NCI-H1694 treated with DMSO at 0.1 percent for 48 hours (cell line): ENCODE measurements at places on chromosomes 1 and 21.

DNA sequence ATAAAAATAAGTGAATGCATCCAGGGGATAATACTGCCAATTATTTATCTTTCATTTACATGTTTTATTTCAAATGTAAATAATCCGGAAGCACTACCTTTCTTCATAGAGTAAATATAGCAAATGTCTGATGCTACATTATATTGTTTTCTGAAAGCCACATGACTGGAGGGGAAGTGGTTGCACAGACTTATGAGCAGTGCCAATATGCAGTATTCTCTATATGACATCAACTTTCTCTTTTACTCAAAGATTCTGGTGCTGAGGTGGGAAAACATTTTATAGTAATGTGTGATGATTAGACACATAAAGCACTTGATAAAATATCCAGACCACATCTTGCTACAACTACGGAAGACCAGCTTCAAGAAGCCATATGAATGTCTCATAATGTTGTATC is 314.7 kb downstream of the NEGR1 start:
- DNase-seq = no peak

DNA sequence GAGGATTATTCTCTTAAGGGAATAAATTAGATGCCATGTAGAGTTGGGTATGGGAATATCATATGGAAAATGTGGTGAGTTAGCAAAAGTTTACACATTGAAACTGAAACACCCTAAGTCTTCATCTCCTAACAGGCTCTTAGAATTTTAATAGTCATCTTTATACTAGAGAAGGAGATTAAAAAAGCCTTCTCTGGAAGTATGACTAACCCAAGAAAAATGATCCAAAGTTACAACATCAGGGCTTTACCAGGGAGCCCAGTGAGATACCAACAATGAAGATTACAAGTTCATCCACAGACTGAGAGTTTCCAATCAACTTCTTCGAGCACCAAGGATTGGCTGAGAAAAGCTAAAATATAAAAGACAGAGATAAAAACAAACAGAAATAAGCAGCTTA is 70.0 kb upstream of the KIAA0040 start:
- no peak for DNase-seq

GRCh38 chr1:91325456-91325855 is 79.2 kb downstream of the HFM1 start:
- DNase-seq = no peak

GRCh38 chr1:7265771-7266371 is 480.6 kb downstream of the CAMTA1 start:
- DNase-seq = no peak

- no peak for DNase-seq
Measured at GRCh38 chr1:68113966-68114365, 63.5 kb upstream of the DIRAS3 start.

GRCh38 chr1:177848577-177848976 is 121.3 kb downstream of the SEC16B start:
- DNase-seq = no peak

DNA sequence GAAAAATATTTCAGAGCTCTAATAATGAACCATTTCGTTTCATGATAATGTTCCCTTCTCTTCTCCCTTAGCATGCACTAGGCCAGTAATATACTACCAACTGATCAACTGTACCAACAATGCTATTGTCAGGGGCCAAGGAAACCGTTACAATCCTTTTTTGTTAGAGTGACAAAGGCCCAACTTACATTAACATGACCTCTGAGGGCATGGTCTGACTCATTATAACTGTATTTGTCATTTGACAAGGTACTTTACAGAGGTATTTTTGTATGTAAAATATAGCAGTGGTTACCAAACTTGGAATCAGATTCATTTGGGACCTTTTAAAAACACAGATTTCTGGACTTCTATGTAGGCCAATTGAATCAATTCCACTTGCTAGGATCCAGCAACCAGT is 102.6 kb upstream of the RRP15 start:
- no peak for DNase-seq

DNA sequence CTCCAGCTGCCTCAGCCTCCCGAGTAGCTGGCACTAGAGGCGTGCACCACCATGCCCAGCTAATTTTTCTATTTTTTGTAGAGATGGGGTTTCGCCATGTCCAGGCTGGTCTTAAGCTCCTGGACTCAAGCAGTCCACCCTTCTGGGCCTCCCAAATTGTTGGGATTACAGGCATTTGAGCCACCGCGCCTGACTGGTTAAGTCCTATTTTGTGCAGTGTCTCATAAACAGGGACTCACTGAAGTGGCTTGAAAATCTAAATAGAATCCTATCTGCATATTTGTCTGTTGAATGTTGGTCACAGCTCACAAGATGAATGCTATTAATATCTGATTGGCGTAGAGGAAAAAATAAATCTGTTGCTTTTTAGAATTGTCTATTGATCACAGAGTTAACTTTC is 5.9 kb upstream of the CHAF1B start:
- DNase-seq = no peak

- DNase-seq = no peak
Measured at GRCh38 chr1:110465814-110466380, 14.9 kb downstream of the PROK1 start.

- no peak for DNase-seq
Measured at GRCh38 chr1:26221094-26221493, 12.9 kb upstream of the CEP85 start.

- no peak for DNase-seq
Measured at GRCh38 chr1:94912263-94913184, 14.4 kb downstream of the CNN3 start.

DNA sequence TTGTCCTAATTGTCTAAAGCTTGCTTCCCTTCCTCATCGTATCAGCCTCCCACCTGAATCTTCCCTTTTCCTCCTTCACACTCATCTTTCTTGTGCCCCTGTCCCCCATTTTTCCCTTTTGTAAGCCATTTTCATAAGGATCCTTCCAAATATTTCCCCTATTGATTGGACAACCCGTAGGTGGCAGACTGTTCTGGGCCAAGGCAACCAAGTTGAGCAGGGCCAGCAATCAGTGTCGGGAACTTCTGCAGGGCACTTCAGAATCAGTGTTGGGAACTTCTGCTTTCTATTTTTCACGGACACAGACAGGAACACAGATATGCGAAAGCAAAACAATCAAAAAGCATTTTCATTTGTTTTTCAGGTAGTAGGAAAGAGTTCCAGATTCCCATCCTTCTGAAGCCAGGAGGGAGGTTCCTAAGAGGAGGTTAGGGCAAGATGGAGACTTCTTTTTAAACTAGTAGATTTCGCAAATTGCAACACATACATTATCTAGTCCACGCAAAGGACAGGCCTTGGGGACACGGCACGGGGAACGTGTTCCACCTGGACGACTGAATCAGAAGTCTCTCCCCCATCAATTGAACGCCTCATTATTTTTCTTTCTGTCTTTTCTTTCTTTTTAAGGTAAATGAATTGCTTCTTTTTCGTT is 691 bp upstream of the MPZL1 start:
- DNase-seq = peak; percentile 48

- no peak for DNase-seq
Measured at GRCh38 chr1:207813946-207814345, 62.1 kb downstream of the CD46 start.

DNA sequence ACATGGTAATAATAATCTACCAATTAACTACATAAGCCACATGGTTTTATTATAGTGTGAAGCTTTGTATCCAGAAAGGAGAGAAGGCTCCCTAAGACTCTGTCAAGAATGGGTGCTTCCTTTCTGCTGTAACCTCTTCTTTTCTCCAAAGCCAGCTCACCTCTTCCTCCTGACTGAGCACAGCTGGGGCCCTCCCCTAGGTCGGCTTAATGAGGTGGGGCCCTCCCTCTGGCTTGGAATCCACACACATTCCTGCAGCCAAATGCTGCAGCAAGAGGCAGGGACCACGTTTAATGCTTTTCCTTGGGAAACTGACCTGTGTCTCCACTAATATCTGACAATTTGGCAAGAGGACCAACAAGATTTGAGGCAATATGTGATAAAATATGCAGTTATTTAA is 94.8 kb downstream of the DSCAM start:
- peak; percentile 33 for DNase-seq
